ENCODE measurements at places on chromosomes 1 and 21. TPM values are rescaled to one million over a fixed set of nuclear protein-coding genes. Genes with fewer than 3 reads are reported as not detected.

- no peak for DNase-seq
These were observed 13.6 kb downstream of the DDAH1 start for GRCh38 chr1:85451236-85451830.

- DNase-seq, result peak; percentile 81
These were observed 51.8 kb upstream of the TARDBP start for GRCh38 chr1:10960411-10961299.

DNA sequence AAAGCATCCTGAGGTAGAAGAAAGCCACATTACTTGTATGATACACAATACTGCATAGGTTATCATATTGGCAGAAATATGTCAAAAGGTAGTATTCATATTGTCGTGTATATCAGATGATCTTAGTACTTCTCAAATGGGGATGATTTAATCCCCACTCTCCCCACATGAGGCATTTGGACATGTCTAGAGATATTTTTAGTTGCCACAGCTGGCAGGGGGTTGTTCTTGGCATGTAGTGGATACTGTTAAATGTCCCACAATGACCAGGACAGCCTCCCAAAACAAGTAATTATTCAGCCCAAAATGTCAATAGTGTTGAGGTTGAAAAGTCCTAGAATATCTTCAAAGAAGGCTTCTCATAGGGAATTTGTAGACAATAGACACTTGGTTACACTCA, 162.8 kb downstream of the NEGR1 start:
- DNase-seq, result no peak

GRCh38 chr1:201468844-201469644, at the start of gene PHLDA3:
Gene PHLDA3, minus strand, starts transcription at chr1:201469188. Its CDS starts 402 bp downstream, at chr1:201468786.
- DNase-seq, result peak; percentile 95

DNA sequence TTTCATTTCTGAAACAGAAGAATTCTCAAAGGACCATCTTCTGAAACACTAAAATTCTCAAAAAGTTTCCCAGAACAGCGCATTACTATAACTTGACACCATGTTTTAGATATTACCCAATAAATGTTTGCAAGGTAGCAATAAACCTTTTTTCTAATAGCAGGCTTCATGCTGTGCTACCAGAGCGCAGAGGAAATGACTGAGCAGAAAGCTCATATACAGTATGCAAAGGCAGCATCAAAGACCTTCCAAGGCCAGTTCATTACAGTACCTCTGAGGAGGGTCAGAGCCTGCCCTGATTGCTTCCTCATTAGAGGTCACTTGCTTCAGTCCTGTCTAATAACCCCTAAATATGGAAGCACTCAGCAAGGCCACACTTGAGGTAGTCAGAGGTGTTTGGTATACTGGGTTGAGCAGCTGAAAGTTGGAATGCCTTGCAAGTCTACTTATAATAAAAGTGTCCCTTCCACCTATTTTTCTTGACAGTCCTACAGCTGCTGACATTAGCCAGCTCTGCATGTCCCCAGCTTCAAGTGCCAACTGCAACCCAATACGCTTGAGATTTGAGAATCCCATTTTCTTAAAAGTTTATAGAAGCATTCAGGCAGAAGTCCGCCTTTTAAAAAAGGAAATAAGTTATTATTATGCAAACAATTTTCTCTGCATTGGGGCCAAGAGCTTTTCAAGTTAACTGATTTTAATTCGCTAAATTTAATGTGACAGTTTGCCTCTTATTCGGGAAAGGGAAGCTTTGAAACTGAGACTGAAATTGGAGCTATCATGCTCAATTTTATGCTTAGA, 207.2 kb downstream of the ZC3H11B start:
- no peak for DNase-seq

The UBE2U gene
- total RNA-seq, result not detected

DNA sequence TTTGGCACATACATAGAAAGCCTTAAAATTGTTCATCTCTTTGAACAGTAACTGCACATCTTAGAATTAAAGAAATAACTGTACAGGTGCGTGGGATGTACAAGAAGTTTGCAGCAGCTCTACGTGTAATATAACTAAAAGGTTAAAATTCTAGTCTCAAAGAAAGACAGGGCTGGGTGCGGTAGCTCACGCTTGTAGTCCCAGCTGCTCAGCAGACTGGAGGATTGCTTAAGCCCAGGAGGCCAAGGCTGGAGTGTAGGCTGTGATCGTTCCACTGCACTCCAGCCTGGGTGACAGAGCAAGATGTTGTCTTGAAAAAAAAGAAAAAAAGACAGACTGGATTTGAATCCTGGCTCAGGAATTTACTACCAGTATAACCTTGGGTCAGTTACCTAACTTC, 13.4 kb downstream of the PARP1 start:
- no peak for DNase-seq

The TTLL10 gene
- 19.7 TPM for total RNA-seq

The CCDC17 gene
- total RNA-seq, result 53.7 TPM

- DNase-seq, result peak; percentile 22
These were observed 174.4 kb upstream of the HMCN1 start for GRCh38 chr1:185559684-185560331.

- DNase-seq, result no peak
These were observed 115.3 kb downstream of the RUNX1 start for GRCh38 chr21:34933609-34934335.

The FMOD gene
- total RNA-seq, result 93.4 TPM

Measured in lung (tissue), 17 donors.